ENCODE measurements at places on chromosomes 3 and 15.

GRCh38 chr3:43915546-43915945 is 224.8 kb downstream of the ABHD5 start:
- no peak for DNase-seq

DNA sequence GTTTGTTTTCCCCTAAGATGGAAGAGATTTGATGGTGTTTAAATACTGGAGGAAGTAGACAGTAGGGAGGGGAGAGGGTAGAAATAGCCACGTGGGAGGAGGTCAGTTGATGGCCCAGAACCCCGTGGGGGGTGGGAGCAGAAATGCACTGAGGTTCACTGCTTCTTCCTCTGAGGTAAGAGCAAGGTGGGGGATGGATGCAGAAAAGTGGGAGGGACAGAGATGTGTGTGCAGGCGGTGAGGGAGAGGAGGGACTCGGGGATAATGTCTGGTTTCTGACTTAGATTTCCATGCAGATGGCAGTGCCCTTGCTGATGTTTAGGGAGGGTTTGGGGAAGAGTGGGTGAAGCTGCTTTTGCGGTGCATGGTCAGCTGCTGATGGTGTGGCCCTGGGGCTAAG is 102.9 kb downstream of the ARNT2 start:
- no peak for DNase-seq

DNA sequence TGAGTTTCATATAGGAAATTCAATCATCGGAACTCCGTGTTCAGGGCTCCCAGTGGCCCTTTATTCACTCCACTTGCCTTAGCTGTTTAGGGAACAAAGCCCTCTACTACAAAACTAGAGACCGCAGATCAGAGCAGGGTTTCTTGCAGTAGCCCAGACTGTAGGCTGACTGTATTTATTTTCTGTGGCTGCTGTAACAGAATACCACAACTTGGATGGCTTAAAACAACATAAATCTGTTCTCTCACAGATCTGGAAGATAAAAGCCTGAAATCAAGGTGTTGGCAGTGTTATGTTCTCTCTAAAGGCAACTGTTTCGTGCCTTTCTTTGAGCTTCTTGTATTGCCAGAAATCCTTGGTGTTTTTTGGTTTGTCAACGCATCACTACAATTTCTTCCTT is 479.0 kb downstream of the AGBL1 start:
- DNase-seq: no peak

GRCh38 chr15:78083687-78084448 is 6.4 kb upstream of the TBC1D2B start:
- DNase-seq: no peak

- no peak for DNase-seq
Observed at GRCh38 chr3:23203708-23204330, 692 bp downstream of the UBE2E2 start.

DNA sequence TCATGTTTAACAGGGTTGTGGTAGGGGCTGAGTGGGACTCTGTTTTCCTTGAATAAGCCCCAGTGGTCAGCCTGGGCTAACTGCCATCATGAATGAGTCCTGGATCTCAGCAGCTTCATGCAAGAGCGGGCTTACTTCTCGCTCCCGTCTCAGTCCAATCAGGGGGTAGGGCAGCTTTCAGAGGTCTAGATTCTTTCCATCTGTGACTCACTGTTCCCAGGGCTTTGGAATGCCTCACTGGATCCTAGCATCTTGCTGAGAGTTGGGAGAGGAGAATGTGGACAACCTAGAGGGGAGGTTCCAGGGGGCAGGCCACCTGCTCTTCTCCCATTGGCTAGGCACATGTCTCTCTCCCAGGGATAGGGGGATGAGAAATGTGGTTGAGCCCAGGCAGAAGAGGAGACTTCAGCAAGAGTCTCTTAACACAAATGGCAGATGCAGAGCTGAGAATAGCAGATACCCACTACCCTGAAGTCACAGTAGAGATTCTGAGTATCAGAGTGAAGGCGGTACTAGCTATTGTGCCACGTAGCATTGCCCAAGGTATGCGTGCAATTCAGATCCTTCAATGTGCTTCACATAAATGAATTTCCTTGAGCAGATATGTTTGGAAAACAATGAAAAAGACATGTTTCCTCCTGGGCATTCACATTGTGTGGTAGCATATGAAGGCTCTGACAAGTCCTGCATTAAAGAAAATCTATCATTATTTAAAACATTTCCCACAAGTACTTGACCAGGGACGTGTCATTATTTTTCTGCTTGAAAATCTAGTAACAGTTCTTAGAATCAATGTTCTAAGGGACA is 257.7 kb upstream of the PROK2 start:
- no peak for DNase-seq

DNA sequence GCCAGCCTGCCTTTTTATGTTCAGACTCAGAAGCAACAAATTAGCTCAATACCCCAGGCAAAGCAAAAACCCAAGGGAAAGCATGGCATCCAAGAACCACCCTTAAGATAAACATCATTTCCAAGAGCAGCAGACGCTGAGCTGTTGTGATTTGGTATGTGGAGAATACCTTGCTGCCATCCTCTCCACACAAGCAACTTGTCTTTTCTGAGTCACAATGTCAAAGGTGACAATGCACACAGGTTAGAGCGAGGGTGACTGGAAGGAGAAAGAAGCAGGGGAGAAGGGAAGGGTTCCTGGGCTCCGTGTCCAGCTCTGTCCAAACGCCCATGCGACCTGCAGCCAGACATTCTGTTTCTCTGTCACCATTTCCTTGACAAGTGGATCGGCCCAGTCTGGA is 6.0 kb downstream of the PCSK6 start:
- DNase-seq: no peak

DNA sequence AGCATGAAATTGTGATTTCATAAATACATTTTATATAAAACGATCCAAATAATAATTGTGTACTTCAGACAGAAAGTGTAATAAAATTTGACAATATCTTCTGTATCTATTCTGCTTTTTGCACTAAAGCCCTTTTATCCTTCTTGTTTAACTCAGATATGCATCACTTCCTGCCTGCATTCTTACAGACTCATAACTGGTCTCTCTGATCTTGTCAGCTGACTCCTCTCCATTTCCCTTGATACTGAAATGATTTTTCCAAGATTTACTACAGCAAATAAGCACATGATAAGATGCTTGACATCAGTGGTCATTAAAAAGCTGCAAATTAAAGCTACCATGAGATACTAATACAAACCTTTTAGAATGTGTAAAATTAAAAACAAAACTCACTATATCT is 25.3 kb upstream of the SI start:
- no peak for DNase-seq

DNA sequence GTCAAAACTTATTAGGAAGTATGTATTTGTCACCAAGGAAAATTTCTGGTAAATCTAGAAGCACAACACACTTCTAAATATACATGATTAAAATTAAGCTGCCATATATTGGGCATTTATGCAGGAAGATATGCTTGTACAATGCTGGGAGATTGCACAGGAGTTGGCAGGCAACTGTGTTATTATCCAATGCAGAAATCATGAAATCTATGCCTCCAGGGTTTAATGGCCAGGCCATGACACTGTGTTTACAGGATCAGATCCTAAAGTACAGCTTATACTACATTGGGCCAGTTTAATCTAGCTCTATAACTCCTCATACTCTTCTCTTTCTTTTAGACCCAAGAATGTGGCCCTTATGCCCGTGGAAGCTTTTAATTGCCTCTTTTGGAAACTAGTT is 391.4 kb upstream of the DPH6 start:
- DNase-seq: no peak

- DNase-seq: no peak
Observed at GRCh38 chr3:99400352-99400751, 238.0 kb upstream of the COL8A1 start.

GRCh38 chr15:65326818-65327217 is 22.3 kb downstream of the RNU5B-1 start:
- DNase-seq: no peak

DNA sequence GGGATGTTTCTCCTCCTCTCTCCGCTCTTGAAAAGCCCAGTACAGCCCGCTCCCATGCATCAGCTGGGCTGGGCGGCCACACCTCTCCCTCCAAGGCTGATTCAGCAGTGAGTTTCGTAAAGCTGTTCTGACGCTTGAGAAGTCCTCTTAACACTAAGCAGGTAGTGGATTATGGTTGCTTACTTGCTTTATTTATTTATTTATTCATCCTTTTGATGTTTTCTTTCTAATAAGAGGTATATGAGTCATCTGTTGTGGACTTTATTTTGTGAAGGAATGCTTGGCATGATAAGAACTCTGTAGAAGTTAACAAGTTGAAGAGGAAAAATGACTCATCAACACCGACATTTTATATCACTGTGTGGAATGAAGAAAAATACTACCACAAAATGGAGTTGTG is 285.0 kb downstream of the SQOR start:
- DNase-seq: no peak
